ENCODE measurements at places on chromosomes 13 and 19. TPM values are rescaled to one million over a fixed set of nuclear protein-coding genes. Genes with fewer than 3 reads are reported as not detected.

DNA sequence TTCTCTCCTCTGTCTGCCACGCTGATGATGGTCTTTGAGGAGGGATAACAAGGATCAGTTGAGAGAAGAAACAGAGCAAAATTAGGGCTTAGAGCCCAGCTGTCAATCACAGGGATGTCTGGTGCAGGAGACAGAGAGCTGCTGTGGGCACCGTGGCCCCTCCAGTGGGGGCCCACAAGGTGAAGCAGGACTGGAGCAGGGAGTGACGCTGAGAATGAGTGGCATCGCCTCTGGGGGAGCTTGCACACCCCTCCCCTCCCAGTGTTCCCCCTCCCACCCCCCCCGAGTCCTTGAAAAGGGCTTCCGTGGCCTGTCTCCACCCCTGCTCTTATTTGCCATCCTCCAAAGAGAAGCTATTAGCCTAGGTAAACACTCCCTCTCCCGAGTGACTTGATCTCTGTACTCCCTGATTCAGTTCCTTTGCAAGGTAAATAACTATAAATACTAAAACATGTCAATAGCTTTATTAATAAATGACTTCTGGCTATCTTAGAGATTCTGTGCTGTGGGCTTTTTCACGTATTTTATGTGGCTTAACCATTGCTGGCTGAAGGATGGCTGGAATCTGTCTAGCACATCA, 440.0 kb downstream of the ZNF536 start:
- DNase-seq: no peak

DNA sequence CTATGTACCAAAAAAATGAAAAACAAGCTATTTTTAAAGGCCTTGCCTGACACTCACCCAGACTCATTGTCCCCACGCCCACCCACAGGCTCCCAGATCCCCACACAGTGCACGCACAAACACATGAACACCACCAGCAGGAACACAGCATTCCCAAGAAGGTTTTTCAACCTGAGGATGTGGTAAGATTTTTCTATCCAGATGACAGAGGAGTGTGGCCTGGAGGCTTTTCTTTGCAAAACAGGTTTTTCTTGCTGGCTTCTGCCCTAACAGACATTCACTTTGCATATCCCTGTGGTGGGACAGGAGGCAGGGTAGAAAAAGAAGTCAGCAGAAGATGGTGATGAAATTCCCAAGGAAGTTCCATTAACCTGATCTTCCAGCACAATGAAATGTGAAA, 97.8 kb downstream of the KLF12 start:
- no peak for DNase-seq

- DNase-seq: no peak
Measured at GRCh38 chr13:52798770-52799430, 49.5 kb downstream of the PCDH8 start.

- no peak for DNase-seq
Measured at GRCh38 chr19:15282311-15282705, 50.0 kb downstream of the BRD4 start.

The COQ8B gene
- total RNA-seq: 32.5 TPM
